ENCODE measurements at places on chromosomes 7 and 10. TPM values are rescaled to one million over a fixed set of nuclear protein-coding genes. Genes with fewer than 3 reads are reported as not detected.

TMEM236 gene
- 34.3 TPM for polyA plus RNA-seq

ZNF804B gene
- polyA plus RNA-seq, result 0.04 TPM

GRCh38 chr7:66859794-66860645 lies 61.0 kb upstream of the TMEM248 start:
- no peak for DNase-seq

- no peak for DNase-seq
Measured at GRCh38 chr7:69803699-69804516, 205.6 kb downstream of the AUTS2 start.

DNA sequence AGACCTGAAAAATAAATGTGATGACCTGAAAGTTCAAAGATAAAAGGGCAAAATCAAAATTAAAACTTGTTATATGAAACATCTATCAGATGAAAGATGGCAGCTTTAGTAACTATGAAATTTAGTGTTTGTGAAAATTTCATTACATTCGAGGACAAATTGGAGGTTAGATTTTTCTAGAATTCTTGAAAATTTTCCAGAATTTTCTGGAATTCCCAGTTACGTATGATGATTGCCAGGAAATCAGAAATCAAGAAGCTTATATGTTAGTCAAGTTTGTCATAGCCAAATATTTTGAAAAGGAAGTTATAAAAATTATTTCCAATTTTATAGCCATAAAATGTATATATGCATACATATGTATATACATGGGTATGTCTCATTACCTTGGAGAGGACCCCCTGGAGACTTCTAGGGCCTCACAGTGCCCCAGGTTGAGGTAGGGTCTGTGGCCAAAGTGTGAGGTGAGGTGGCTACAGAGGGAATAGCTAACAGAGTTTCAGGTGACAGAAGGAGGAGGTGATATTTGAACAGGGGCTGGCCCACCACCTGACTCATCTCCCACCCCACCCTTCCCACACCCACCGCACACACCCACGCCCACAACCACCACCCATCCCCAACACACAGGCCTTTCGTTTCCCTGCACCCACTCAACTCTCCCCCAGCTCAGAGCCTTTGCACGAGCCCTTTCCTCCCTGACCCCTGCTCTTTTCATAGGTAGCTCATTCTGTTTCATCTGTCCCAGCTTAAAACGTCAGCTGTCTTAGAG lies 21.5 kb downstream of the C10orf105 start:
- no peak for DNase-seq

GRCh38 chr7:15874774-15875173 lies 188.3 kb upstream of the MEOX2 start:
- DNase-seq, result no peak

GRCh38 chr10:106302961-106303360 lies 861.5 kb downstream of the SORCS1 start:
- no peak for DNase-seq
